Substantia nigra (tissue), 51 donors: ENCODE measurements at places on chromosomes 3 and 15.

DNA sequence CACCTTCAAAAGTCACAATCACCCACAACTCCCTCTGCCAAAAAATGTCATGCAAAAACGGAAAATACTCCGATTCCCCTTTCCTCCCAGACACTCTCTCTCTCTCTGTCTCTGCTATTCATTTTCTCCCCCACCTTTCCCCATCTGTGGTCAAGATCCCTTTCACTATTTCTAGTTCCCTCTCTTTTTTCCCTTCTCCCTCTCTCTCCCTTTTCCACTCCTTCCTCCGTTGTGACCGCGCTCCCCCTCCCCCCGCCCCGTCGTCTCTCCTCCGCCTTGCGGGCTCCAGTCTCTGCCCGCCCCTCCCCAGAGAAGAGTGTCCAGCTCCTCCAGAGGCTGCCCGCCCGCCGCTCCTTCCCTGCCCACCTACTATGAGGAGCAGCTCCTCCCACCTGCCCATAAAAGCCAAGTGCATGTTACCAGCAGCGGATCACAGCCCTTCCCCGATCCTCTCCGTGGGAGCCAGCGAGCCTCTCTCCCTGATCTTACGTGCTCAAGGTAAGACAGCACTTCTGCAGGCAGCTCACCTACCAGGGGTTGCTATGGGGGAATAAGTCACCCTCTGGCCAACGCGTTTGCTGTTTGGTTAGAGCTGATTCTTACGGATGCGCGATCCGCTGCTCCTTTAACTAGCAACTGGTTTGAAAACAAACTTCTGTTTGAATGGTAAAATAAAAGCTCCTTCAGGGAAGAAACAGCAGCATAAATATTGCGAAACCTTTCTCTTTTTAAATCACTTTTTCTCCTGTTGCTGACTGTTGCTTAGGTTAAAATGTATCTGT is at the start of gene COL8A1:
Gene COL8A1, plus strand, starts transcription at position 428 of the 782 bp plus-strand sequence. CDS start 152,089 bp downstream, outside the sequence.
- DNase-seq, result no peak

DNA sequence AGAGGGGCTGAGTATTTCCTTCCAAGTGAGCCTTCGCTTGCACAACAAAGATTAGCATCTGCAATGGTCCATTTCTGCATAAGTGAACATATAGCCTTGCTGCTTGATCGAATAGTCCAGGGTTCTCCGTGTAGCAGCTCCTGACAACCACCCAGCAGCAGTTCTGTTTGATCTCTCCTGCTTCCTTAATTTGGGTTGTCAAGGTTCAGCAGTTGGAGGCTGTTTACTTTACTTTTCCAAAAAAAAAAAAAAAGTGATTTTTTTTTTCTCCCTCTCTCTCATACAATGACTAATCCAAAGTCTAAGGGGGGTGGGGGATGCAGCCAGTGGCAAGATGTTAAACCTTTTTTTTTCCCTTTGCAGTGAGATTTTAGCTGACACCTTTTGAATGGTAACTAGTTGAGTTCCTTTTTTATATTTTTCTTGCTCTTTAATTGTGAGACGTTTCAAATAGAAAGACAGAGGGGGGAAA is 3.6 kb downstream of the FOXP1 start:
- DNase-seq, result no peak

DNA sequence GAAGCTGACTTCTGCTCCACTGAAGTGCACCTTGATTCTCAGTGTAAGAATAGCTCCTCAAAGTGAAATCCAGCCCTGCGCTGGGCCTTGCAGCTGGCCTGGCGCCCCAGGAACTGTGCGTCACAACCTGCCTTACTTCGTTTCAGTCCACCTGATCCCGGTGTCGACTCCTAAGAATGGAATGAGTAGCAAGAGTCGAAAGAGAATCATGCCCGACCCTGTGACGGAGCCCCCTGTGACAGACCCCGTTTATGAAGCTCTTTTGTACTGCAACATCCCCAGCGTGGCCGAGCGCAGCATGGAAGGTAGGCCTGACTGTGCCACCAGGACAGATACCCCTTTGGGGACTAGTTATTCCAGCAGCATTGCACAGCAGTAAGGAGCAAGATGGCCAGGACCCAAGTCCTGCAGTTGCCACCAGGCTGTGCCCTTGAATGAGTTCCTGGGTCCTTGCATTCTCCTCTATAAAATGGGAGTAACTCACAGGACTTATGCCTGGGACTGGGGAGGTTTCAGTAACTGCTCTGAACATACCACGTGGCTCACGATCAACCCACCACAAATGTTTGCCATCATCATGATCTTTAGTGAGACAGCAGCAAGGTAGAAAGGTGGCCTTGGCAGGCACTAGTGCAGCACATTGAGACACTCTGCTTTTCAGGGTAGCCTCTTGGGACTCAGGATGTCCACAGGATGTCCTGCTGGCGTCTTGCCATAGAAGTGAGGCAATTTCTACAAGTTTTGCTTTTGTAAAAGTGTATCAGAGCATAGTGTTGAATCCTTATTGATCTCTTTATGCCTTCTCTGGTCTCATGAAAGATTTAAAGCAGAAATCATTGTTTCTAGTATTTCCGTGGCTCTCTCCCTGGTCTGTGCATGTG is 46.8 kb downstream of the PXYLP1 start:
- DNase-seq, result no peak

DNA sequence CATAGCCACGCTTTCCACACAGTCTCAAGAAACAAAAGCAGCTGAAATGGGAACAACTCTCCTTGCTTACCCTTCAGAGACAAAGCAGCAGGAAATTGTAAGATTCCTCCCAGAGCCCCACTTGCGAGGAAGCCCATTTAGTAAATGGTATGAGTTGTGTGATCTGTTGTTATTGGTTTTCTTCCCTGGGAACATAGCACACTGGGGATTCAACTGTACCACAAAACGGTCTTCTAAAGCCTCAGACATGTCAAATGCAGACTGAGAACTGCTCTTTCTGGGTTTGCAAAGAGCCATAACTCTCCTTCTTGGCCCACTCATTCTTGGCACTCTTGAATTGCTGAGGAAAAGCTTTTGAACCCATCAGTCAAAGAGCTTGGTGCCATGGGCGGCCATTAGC is 101.0 kb upstream of the COL8A1 start:
- no peak for DNase-seq

DNA sequence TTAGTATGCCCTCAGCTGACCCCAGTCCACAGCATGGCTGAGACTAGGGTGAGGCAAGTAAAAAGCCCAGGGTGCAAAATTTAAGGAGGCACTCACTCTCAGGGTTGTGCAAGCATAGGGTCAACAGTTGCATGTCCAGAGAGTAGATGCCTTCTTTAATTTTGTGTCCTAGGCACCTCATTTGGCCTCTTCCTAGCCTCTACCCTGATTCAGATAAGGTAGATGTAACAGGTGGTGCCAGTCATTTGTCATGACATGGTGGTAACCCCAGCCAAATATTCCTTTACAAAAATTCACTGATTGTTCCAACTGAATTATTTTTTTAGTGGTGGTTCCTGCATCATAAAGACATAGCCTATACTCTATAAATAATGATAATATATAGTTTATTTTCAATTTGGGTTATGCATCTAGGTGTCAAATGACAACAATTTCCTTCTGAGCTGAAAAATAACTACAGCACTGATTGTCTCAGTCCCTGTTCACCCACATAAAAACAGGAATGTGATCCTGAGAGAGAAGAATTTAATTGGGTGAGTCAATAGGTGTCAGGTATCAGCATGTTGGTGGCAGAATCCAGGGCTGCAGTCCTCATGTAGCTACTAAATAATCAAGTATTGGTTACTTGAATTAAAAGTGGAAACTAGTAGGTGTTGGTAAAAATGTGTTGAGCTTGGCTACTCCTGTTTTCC is 44.2 kb upstream of the TIPARP start:
- no peak for DNase-seq

DNA sequence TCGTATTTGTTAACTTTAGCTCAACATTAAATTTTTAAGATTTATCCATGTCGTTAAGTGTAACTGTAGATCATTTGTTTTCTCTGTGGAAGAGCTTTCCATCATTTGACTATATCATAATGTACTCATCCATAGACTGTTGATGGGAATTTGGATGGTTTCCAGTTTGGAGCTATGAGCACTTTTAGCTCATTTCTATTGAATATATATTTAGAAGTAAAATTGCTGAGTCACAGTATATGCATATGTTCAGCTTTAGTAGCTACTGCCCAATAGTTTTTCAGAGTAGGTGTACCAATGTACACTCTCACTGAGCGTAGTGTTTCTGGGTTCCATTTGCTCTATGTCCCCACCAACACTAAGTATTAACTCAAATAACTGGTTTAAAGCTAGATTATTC is 263.0 kb downstream of the ULK4 start:
- no peak for DNase-seq

DNA sequence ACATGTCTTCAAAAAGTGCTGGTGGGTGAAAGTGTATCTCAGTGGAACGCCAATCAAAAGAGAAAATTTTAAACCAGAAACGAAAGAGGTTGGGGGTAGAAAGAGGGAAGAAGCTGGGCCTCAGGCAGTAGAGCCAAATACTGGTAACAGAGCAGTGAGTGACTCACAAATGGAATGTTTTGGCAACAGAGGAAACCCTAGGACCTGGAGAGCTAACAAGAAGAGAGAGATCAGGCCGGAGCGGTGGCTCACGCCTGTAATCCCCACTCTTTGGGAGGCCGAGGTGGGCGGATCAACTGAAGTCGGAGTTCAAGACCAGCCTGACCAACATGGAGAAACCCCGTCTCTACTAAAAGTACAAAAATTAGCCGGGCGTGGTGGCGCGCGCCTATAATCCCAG is 450.8 kb upstream of the NAALADL2 start:
- DNase-seq, result no peak
